Activated CD4-positive, alpha-beta T cell treated with anti-CD3 and anti-CD28 coated beads, Interleukin-2, amount 50 U/mL, for 16 hours (primary cell): ENCODE measurements at places on chromosomes 16 and 17.
A peak's percentile ranks its signal among the peaks of the same experiment; 100 is the strongest.

GRCh38 chr17:38469875-38470274, 41.6 kb downstream of the ARHGAP23 start:
- DNase-seq, result no peak

GRCh38 chr16:22888791-22889190, 74.8 kb downstream of the HS3ST2 start:
- no peak for DNase-seq

DNA sequence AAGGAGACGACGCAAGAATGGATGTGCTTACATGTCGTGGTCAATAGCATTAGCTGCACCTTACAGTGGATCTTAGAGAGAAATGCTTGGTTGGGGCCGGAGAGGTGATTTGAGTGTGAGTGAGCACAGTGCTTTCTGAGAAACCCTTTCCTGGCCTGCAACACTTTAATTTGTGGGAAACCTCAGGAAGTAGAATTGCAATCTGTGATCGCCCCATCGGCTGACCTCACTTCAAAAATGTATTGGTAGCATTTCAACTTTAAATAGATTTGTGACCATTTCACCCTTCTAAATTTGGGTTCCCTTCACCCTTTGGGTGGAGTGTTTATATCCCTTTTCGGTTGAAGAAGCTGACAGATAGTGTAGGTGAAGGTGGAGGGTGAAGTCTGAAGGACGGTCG, 13.2 kb downstream of the PRKCB start:
- no peak for DNase-seq

DNA sequence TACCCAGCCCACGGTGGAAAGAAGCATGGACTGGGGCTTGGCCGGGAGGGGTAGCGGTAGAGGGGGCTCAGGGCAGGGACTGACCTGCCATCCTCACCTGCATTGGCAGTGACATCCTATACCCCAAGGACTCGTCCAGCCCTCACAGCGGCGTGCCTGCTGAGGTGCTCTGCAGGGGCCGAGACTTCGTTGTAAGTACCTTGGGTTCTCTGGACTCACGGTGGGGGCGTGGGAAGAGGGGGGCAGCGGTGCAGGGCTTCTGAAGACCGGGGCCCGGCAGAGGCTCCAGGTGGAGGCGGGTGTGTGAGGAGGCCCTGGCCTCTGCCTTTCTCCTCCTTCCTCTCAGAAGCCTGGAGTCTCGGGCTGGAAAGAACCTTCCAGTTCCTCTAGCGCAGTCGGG, 25.5 kb downstream of the POLR3E start:
- no peak for DNase-seq

DNA sequence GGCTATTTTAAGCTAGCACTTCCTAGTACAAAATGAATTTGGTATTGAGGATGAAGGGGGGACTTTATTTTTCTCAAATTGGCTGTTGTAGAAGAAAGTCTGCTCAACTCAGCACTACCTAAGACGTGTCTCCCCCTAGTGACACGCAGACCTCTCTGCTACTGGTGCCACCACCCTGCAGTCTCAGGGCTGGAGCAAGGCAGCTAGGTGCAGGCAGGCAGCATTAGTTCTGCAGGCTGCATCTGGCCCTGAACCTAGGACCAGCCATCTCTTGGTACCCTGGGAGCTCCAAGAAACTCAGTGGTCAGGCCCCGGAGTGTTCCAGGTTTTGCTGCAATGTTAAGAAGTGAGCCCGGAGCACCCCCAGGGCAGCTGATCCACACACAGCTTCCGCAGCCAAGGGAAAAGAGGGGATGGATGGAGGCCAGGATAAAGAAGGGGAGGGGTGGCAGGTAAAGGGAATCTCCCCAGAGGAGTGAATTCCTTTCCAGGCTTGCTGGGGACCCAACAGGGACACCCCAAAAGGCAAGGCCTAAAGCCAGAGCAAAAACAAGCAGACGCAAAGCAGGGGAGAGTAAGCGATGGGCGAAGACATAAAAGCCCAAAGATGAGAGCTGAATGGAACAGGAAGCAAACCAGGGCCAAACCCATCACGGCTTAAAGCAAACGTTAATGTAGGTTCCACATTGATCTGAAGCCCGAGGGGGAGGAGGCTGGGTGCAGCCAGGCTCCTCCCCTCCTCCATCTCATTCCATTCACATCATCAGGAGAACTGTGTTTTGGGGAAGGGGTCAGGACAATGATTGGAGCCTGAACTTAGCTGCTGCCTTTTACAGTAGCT, 200.5 kb downstream of the ZFHX3 start:
- DNase-seq, result peak; percentile 21

DNA sequence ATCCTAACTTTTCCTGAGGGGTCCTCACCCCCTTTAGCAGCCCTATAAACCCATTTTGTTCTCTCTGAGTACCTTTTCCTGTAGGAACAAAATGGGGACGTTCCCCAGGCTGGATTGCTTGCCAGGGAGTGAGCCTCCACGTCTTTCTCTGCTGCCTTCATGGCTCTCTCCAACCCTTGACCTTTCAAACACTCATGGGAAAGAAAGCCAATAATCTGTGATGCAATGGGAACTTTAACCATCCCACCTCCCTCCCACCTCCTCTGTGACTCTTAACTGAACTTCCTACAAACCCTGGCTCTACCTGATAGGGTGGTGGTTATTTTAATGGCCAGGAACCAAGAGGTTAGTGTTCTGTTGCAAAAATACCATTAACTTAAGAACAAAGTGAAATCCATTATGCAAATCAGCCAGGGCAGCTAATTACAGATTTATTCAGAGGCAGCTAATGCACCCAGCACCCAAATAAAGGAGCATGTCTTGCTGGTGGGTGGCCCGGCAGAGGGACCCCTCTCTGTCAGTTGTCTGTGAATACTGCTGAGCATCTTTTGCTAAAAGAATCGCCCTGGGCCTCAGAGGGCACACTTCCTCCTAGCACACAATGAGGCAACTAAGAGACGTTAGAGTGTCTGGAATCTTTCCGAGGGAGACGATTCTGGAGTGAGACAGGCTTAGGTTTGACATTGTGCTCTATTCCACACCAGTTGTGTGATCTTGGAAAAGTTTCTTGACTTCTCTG, 3.0 kb downstream of the PIPOX start:
- no peak for DNase-seq

DNA sequence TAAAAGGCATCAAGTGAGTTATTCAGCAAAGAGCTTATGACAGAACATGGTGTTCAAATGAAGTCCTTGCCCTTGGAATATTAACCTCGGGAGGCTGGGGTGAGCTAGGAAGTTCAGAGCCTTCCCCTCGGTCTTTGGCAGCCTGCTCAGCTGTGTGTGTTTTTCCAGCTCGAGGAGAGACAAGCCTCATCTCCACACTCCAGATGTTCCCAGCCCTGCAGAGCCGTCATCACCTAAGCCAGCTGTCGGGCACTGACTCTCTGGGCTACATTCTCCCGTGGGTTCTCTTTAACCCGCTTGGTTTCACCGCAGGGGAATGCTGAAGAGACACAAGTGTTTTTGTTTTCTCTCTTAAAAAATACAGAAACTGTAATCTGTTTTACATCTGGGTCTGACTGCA, 47.1 kb downstream of the IRX3 start:
- no peak for DNase-seq

GRCh38 chr17:18344021-18344420, 19.3 kb downstream of the SHMT1 start:
- DNase-seq, result no peak

DNA sequence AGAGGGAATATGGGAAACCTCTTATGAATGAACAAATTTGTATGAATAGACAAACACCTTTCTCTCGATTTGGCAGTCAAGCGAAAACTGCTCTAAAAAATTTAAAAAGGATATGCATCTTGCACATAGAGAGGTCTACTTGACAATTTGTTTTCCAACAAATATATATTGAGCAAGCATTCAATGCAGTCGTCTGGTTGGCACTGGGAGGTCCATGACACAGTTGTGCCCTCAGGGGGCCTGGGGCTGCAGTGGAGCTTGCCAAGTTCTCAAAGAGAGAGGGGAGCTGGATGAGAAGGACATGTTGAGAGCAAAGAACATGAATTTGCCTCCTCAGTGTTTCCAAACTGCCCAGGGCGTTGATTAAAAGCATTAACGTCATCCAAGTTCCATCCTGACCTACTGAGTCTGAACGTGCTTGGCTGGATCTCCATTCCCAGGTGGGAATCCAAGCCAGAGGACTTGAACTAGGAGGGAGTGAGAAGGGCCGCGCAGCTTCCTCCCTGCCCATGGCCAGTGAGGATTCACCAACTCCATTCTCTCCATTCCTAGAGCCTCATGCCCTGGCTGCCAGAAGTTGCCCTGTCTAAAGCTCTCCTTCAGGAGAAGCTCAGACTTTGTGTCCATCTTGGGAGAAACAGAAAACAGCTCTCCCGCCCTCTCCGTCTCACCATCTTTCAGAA, 24.5 kb downstream of the TBX2 start:
- DNase-seq, result no peak

GRCh38 chr17:36066365-36066985, 2.4 kb downstream of the CCL18 start:
- DNase-seq, result peak; percentile 76

DNA sequence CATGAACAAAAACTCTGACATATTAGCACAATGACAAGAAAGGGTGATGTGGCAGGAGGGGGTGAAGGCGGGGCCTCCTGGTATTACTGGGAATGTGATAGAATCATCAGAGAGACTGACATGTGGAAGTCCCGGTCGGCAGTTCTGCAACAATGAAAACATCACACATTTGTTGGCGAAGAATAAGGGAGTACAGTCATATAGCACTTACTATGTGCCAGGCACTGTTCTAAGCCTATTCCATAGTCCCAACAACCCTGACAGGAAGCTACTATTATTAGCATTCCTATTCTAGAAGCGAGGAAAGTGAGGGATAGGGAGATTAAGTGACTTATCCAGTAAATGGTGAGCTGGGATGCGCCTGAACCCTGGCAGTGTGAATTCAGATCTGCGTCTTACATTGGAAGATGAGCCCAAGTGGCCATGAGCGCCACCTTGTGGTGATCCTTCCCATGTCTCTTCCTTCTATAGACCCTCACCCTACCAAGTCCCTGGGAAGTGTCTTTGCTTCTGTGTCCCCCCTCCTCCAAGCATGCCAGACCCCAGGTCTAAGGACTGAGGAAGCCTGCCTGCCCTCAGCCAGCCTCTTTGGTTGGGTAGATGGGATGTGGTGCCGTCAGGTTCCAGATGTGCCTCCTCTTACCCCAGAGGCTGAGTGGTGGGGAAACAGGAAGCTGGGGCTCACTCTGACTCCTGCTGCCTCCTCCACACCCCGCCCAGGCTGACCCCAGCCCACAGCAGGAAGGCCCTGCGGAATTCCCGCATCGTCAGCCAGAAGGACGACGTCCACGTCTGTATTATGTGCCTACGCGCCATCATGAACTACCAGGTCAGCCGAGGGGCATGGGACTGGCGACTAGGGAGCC, 14.0 kb downstream of the FMNL1 start:
- DNase-seq, result peak; percentile 72

- no peak for DNase-seq
These were observed at the start of gene CCL15 for GRCh38 chr17:36001110-36001771. Gene CCL15, minus strand, starts transcription at chr17:36001553. Its CDS starts 61 bp downstream, at chr17:36001492.
